ENCODE measurements at places on chromosomes 2 and 18.

- DNase-seq = no peak
These were observed 29.8 kb downstream of the RNMT start for GRCh38 chr18:13756261-13756660.

DNA sequence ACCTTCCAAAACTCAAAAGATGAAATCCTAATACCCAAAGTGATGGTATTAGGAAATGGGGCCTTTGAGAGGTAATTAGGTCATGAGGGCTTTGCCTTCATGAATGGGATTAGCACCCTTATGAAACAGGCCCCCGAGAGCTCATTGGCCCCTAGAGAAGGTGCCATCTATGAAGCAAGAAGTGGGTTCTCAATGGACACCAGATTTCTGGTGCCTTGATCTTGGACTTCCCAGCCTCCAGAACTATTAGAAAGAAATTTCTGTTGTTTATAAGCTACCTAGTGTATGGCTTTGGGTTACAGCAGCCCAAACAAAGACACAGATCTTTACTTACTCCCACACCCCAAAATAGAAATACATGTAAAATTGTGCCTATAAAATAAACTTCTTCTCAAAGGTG, 45.4 kb downstream of the SOCS6 start:
- DNase-seq = no peak

GRCh38 chr2:37794717-37795116, 123.3 kb upstream of the CDC42EP3 start:
- no peak for DNase-seq

DNA sequence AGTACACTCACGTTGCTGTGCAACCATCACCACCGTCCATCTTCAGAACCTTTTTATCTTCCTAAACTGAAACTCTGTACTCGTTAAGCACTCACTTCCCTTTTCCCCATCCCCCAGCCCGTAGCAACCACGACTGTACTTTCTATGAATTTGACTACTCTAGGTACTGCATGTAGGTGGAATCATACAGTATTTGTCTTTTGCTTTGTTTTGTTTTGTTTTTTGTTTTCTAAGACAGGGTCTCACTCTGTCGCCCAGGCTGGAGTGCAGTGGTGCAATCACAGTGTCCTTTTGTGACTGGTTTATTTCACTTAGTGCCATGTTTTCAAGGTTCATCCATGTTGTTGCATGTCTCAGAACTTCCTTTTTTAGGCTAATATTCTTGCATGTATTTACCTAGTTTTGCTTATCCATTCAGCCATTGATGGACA, 7.0 kb upstream of the TYMS start:
- no peak for DNase-seq

DNA sequence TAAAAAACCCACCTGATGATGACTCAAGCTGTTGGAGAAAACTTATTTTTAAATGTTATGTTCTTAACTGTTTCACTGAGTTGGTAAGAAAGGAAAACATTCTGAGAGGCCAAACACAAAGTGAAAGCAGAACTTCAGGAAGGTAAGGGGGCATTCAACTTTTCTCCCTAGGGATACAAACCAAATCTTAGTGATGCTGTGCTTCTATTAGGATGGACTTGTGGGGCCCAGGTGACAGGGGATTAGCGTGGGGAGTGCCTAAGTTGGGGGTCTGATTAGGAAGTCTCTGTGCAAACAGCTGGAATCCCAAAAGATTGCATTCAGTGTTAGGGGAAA, 18.5 kb downstream of the PDCL3 start:
- no peak for DNase-seq

DNA sequence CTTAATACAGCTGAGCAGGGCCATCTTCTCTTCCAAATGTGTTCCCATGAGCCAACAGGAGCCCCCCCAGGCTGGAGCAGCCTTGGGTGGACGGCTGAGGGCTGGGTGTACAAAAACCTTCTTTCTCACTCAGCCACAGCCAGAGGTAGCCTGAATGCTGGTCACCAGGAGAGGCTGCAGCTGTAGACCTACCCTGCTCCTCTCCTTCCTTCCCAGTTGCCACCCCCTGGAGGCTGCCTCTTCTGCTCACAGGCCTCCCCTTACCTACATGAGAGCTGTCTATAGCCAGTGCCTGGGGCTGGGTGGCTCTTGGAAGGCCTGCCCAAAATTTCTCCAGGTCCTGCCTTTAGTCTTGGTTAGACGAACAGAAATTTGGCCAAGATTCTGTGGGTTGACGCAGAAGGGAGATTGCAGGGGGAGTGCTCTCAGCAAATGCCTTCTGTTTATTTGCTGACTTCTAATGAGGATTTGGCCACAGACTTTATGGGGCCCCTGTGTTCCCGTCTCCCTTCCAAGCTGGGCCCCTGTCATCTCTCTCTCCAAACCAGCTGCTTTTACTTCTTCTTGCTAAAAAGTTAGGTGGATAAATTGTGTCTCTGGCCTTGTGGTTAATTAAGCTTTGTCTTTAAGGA, 18.3 kb downstream of the CELF4 start:
- no peak for DNase-seq

DNA sequence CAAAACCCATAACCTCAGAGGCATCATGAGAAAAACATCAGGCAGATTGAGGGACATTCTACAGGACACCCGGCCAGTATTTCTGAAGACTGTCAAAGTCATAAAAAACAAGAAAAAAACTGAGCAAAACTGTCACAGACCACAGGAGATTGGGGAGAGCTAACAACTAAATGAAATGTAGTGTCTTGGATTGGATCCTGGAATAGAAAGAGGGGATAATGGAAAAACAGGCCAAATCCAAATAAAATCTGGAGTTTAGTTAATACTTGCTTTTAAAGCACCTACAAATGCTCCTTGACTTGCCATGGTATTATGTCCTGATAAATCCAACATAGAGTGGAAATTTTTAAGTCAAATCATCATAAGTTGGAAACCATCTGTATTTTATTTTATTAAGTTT, 17.6 kb upstream of the CXCR1 start:
- DNase-seq = no peak

DNA sequence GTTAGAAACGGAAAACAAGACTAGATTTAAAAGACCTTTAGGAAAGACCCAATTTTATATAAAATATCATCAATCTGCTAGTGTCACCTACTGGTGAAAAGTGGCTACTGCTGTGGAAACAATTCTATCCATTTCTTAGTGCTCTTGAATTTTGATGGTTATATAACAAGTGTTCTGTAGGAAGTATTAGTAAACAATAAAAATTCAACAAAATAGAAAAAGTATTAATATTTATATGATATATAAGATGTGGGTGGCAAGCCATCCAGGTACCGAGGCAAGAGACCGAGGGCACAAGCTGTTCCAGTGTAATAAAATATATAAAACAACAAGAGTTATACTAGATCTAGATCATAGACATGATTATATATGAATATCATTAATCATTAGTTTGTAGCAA, 6.2 kb upstream of the TMEM87B start:
- DNase-seq = peak; percentile 5

GRCh38 chr2:33680644-33681363, 81.7 kb upstream of the FAM98A start:
- DNase-seq = no peak

DNA sequence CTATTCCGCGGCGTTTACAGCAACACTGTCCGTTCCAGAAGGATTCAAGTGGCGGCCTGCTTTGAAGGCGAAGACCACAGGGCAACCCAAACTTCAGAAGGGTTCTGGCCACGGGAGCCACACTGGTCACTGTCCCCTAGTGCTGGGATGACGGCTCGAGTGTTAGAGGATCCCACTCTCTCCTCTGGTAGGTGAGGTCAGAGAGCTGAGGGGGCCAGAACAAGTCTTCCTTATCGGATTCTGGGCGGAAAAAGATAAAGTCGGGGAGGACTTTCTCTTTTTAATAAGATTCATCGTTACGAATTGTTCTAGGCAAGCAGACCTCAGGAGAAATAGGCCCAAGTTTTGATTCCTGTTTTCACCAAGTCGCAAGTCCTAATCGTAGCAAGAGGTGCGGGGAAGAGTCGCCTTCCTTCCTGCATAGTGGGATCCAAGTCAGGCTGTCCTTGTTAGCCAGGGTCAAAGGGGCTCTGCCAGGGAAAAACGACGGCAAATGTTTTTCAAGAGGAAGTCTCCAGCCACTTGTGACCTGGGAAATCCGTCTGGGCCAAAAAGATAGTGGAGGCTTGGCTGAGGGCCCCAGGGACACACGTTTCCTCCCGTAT, 864 bp upstream of the MYL12A start:
- no peak for DNase-seq

GRCh38 chr2:72041638-72042111, 106.0 kb downstream of the CYP26B1 start:
- DNase-seq = no peak
